ENCODE measurements at places on chromosomes 1 and 21. TPM values are rescaled to one million over a fixed set of nuclear protein-coding genes. Genes with fewer than 3 reads are reported as not detected.

Gene DYNLT4
- polyA plus RNA-seq, result not detected

DNA sequence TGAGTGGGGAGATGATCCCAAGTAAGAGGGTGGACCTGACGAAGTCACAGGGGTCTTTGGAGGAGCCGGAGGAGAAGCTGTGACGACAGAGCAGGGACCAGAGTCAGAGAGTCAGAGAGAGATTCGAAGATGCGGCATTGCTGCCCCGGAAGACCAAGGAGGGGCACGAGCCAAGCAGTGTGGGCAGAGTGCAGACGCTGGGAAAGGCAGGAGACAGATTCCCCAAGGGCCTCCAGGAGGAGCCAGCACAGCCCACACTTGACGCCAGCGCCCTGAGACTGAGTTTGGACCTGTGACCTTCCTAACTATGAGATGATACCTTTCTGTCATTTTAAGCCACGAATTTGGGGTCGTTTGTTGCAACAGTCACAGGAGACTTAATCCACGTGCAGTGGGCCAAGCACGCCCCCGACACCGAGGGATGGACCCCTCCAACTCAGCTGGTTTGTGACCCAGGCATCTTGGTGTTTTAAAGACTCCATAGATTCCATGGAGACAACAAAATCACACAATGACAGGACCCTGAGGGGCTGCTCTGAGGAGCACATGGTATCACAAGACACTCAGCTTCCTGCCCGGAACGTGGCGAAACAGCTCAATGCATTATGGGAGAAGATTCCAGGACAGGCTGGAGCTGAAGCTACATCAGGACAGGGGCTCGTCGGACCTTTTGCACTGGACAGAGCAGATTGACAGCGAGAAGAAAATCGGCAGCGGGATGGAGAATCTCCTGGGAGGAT lies 11.0 kb upstream of the TFF1 start:
- DNase-seq, result no peak

Gene FAM3B
- polyA plus RNA-seq, result 13.6 TPM

GRCh38 chr1:150121236-150121862 lies 28.4 kb upstream of the PLEKHO1 start:
- DNase-seq, result no peak

DNA sequence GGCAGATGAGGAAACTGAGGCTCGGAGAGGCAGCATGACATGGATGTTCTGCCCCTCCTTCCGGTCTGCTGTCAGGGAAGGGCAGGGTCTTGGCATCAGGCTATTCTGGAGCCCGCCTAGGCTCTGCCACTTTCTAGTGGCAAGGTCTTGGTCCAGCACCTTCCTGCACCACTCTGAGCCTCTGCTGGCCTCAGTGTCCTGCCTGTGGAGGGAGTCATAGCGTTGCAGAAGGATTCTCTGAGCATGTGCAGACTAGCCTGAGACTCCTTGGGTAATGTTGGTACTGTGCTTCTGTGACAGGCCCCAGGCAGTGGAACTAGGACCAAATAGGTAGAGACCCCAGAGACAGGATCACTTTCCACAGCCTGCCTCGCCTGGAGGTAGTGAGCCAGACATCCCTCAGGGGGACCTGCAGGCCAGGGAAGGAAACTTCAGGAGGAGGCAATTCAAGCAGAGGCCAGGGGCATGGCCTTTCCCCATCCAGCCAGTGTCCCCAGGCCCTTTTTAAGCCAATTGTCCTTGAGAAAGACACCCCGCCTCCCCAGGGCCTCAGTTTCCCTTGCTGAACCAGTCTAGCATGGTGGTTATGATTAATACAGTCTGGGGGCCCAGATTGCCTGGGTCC lies 10.6 kb downstream of the EDN2 start:
- no peak for DNase-seq

DNA sequence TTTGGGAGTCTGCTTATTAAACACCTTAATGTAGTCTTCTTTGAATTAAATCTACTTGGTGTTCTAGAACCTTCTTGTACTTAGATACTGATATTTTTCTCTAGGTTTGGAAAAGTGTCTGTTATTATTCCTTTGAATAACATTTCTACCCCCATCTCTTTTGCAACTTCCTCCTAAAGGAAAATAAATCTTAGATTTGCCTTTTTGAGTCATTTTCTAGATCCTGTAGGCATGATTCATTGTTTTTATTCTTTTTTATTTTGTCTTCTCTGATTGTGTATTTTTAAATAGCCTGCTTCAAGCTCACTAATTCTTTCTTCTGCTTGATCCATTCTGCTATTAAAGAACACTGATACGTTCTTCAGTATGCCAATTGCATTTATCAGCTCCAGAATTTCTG lies 155.9 kb upstream of the NEGR1 start:
- DNase-seq, result no peak

DNA sequence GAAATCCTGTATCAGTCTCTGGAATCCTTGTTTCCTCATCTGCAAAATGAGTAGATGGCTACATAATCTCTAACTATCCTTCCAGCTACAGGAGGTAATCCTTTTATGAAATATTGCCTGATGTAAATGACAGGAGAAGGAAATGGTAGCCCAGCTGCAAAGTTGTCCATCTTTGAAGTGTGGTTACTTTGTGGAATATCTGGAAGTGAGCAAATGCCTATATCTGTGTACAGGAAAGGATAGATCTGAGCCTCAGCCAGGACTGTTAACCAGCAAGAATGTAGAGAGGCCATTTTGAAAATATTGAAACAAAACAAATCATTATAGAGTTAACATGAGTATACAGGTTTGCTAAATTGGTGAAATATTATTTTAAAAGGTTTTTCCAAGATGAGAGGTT lies 74.8 kb upstream of the BMP8A start:
- DNase-seq, result no peak

Gene CD2
- polyA plus RNA-seq, result 0.10 TPM

- DNase-seq, result no peak
Observed at GRCh38 chr1:7669559-7670311, 101.4 kb upstream of the VAMP3 start.

DNA sequence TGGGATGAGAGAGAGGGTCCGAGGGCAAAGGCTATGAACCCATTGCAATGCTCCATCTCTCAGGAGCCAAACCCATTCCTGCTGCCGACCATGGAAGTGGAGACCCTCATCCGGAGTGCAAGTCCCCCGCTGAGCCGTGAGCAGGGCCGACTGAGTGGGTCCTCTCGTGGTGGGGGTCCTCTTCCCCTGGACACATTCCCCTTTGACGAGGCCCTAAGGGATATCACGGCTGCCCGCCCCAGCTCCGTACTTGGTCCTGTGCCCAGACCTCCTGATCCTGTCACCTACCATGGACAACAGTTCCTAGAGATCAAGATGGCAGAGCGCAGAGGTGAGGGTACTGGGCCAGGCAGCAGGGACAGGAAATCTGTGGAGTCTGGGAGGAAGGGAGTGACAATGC lies 11.0 kb downstream of the HYI start:
- no peak for DNase-seq

DNA sequence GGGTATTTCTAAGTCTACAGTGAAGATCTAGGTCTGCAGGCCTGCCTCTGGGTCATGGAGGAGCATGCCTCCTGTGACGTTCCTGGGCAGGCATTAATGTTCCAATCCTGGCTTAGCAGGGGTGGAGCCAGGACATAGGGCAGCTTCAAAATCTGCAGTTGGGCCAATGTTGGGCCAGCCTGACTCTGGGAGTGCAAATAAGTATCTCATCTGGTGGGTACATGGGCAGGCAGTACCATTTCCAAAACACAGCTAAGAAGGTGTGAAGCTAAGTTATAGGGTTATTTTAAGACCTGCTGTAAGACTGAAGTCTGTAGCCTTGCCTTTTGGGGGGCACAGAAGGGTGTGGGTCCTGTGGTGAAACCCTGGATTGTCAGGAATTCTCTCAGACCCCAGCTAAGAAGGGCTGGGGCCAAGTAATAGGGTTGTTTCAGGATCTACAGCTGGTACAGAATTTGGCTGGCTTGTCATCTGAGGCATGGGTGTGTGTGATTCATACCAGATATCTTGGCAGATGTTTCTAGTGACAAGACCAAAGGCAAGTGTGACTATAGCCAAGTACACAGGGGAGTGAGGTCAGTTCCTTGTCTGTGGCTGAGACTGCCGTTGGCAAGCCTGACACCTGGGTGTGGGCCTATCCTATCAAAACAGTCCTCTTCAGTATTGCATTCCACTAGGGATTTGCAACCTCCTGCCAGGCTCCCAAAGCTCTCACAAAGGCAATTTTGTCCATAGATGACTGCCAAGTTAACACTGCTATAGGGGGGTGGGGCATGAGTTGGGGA lies 468.7 kb upstream of the B3GALT2 start:
- DNase-seq, result no peak

Measured in renal cortex interstitium (tissue), 15 donors.